NCI-H748 treated with DMSO at 0.1 percent for 48 hours (cell line): ENCODE measurements at places on chromosomes 1 and 21.

- peak; percentile 46 for DNase-seq
Measured at GRCh38 chr1:12477936-12478611, 139.9 kb downstream of the DHRS3 start.

DNA sequence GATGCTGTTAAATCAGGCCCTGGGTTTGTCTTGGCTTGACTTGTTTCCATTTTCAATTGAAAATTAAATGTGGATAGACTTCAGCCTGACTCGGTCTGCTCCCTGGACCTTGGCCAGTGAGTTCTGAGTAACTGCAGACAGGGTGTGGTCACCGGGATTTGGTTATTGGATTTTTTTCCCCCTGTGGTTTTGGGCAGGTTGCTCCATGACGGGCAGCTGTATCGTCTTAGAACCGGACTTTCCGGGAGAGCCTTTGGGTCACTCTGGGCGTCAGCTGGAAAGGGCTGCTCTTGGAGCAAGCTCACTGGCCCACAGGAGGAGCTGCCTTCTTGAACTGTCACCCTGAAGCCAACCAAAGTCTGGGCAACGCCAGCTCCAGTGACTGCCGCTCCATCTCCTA is 75.0 kb downstream of the CLIC6 start:
- DNase-seq: no peak

DNA sequence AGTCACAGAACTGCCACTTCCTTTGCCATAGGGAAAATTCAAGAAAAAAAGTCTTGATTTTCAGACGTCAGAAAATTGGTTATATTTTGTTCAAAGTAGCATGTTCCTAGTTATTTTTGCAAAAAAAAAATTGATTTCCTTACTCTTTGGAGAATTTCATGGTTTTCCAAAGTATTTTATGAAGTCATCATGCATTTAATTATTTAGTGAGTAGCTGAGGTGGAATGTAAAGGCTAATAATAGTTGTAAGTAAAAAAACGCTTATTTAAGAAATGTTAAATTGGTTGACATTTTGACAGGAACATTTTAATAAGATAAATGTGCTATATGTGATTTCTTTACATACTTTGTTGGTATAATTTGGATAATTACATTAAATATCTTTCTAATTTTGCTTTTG is 20.8 kb downstream of the TSEN15 start:
- DNase-seq: no peak

DNA sequence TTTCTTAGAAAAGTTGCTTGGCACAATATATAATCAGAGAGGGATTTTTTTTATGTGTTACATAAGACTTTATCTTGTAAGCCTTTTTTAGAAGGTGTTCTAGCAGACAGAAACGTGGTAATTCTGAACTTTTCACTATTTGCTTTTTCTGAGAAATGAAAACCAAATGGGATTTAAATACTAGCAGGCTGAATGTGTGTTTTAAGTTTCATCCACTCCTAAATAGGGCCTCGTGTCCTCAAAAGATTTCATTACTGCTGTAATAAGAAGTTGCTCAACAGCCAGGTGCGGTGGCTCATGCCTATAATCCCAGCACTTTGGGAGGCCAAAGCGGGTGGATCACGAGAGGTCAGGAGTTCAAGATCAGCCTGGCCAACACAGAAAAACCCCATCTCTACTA is 44.7 kb upstream of the FMO2 start:
- DNase-seq: no peak

GRCh38 chr1:47584249-47584648 is 146.4 kb downstream of the FOXD2 start:
- DNase-seq: no peak

DNA sequence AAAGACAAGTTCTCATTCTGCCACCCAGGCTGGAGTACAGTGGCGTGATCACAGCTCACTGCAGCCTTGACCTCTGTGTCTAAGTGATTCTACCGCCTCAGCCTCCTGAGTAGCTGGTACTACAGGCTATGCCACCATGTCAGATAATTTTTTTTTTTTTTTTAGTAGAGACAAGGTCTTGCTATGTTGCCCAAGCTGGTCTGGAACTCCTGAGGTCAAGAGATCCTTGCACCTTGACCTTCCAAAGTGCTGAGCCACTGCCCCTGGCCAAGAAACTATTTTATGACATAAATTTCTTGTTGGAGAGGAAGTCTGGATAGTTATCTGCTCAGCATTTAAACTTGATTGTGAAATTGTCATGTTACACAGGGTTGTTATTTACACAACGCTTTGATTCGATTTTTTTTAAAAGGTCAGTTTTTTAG is 2.1 kb downstream of the SCCPDH start:
- DNase-seq: no peak

DNA sequence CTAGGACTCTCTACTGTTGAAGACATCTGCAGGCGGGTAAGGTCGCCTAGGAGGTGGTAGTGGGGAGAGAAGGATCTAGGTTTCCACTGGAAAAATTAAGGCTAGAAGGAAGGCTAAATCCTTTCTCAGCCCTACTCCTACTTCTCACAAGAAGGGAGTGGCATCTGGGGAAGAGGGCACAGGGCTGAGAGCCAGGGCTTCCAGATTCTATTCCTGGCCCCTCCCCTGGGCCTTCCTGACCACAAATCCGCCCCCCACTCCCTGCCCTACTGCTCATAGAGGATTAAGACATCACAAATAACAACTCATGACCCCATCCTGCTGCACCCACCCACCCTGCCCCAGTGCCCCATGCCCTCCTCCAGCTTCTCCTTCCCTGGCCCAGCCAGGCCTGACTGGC is 2.5 kb downstream of the PHLDA3 start:
- no peak for DNase-seq

DNA sequence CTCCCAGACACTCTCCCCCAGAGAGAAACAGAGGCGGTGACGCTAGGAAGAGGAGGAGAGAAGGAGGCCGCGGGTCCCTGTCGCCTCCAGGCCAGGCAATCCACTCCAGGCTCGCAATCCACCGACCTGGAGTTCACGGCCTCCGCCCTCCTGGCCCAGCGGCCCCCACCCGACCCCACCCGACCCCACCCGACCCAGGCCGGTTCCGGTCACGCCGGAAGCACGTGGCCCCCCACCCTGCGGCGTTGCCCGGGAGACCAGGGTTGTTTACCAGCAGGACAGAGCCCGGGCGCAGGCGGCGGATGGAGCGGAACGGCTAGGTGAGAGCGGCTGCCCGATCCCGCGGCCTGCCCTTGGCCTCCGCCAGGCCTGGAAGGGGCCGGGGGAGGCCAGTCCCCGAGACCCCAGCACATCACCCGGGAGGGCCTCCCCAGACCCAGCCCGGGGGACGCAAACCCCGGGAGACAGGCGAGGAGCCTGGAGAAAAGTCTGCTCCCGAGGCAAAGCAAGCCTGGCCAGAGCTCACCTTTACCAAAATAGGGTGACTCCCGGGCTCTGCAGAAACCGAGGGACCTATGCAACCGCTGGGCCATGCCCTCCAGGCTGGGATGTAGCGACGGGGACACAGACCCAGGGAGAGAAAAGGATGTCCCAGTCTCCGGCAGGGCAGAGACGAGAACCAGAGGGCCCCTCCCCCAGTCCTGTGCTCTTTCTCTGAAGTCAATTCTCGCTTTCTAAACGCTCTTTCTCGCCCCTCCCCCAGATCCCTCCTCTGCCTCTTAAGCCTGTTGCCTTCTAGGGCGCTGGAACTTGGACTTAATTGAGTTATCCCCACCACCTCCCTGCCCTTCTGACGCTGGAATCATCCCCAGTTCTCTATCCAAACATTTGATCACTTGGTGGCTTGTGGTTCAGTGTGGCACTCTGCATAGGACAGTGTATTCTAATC is at the start of the genes PLA2G2C and UBXN10:
Gene PLA2G2C, minus strand, starts transcription at position 685 of the 949 bp plus-strand sequence. CDS start 9,155 bp downstream, outside the sequence.
Gene UBXN10, plus strand, starts transcription at position 263 of the 949 bp plus-strand sequence. CDS start 4,466 bp downstream, outside the sequence.
- DNase-seq: no peak

- no peak for DNase-seq
Measured at GRCh38 chr1:54408147-54409066, 2.2 kb upstream of the SSBP3 start.
